ENCODE measurements at places on chromosomes 7 and 10. TPM values are rescaled to one million over a fixed set of nuclear protein-coding genes. Genes with fewer than 3 reads are reported as not detected.

Gene POP7
- 39.2 TPM for total RNA-seq

Gene LIPF
- 1.1 TPM for total RNA-seq

Gene CDNF
- 7.6 TPM for total RNA-seq

Gene SPDYE8
- 0.07 TPM for total RNA-seq

Gene IKZF1
- total RNA-seq, result 0.16 TPM

Gene GRB10
- 51.0 TPM for total RNA-seq

Gene PDIA4
- total RNA-seq, result 371 TPM

Gene PLAU
- total RNA-seq, result 5.2 TPM

Gene MRPS24
- 72.4 TPM for total RNA-seq

Gene SPRN
- 0.97 TPM for total RNA-seq

Gene HECW1
- 7.6 TPM for total RNA-seq

Gene CCNY
- 51.1 TPM for total RNA-seq

Gene ZNRF2
- total RNA-seq, result 17.7 TPM

Gene LRRN3
- 6.8 TPM for total RNA-seq

Measured in hepatocyte (in vitro differentiated cells).